Activated naive CD4-positive, alpha-beta T cell treated with anti-CD3 and anti-CD28 coated beads for 36 hours (primary cell): ENCODE measurements at places on chromosomes 12 and 14. TPM values are rescaled to one million over a fixed set of nuclear protein-coding genes. Genes with fewer than 3 reads are reported as not detected.

DNA sequence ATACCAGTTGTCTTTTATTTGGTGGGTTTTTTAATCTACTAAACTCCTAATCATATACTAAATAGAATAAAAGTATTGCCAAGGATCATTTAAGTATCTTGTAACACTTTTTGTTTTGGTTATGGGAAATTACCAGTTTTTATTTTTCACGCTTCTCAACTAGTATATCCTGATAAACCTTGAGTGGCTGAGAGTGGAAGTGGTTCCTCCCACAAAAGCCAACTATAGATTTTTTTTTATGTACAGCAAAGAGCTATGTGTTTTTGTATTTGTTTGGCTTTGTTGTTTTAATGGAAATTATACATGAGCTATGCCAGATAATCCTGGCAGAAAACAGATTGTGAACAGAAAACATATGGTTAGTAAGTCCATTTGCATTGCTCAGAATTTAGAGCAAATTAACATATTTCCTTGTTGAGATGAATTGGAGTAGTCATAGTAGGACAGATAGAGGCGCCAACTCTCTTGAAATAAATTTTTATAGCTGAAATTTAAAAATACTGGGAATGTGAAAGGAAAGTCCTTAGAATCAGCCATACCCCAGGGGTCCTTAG is 60.9 kb upstream of the PSMA6 start:
- H3K27me3 ChIP-seq, result no peaks in the 10 kb centered on the region
- no peak overlapping the region for H3K27ac ChIP-seq
- no peak overlapping the region for H3K4me3 ChIP-seq
- peaks cover 20% of the 10 kb centered on the region for H3K4me1 ChIP-seq

GRCh38 chr12:12428047-12428446 is 71.2 kb downstream of the BORCS5 start:
- H3K27me3 ChIP-seq, result no peaks in the 10 kb centered on the region
- H3K4me1 ChIP-seq, result peaks cover 44% of the 10 kb centered on the region
- no peak overlapping the region for H3K27ac ChIP-seq
- no peak overlapping the region for H3K4me3 ChIP-seq
- peaks cover 21% of the 10 kb centered on the region for H3K36me3 ChIP-seq

GRCh38 chr12:109961201-109961600 is 35.0 kb downstream of the GIT2 start:
- no peak overlapping the region for H3K27ac ChIP-seq
- H3K36me3 ChIP-seq, result peaks cover 22% of the 10 kb centered on the region
- H3K4me1 ChIP-seq, result no peaks in the 10 kb centered on the region
- DNase-seq, result no peak
- no peak overlapping the region for H3K4me3 ChIP-seq
- H3K27me3 ChIP-seq, result no peaks in the 10 kb centered on the region

GRCh38 chr12:26813812-26814211 is 19.2 kb downstream of the ITPR2 start:
- H3K36me3 ChIP-seq, result peaks cover 7% of the 10 kb centered on the region
- peaks cover 26% of the 10 kb centered on the region for H3K4me1 ChIP-seq
- DNase-seq, result no peak
- no peaks in the 10 kb centered on the region for H3K27me3 ChIP-seq
- no peak overlapping the region for H3K4me3 ChIP-seq
- H3K27ac ChIP-seq, result no peak overlapping the region

DNA sequence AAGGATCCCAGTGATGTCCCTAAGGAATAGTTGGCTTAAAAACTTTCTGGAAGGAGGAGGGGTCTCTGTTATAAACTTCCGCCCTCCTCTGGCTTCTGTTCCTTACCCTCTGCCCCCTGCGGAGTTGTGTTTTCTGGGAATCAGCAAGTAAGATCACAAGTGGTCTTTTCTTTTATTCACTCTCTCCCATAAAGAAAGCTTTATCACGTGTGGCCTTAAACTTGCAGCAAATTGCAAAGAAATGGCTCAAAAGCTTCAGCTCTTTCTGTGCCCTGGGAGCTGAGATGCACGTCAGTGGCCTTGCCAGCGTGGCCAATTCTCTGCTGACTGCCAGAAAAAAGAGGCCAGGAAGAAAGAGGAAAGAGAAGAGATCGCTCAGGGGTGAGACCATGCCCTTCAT is at the start of gene SLCO1C1:
Gene SLCO1C1, plus strand, starts transcription at position 101 of the 400 bp plus-strand sequence. CDS start 4,245 bp downstream, outside the sequence.
- no peaks in the 10 kb centered on the region for H3K4me1 ChIP-seq
- no peak within 1 kb of the TSS for H3K27ac ChIP-seq
- H3K4me3 ChIP-seq, result no peak within 1 kb of the TSS
- H3K27me3 ChIP-seq, result no peaks in the 10 kb centered on the region
- DNase-seq, result no peak

Gene ZDHHC22
- total RNA-seq, result not detected
